DND-41 (cell line): ENCODE measurements at places on chromosomes 11 and 22.
A peak's percentile ranks its signal among the peaks of the same experiment; 100 is the strongest.

DNA sequence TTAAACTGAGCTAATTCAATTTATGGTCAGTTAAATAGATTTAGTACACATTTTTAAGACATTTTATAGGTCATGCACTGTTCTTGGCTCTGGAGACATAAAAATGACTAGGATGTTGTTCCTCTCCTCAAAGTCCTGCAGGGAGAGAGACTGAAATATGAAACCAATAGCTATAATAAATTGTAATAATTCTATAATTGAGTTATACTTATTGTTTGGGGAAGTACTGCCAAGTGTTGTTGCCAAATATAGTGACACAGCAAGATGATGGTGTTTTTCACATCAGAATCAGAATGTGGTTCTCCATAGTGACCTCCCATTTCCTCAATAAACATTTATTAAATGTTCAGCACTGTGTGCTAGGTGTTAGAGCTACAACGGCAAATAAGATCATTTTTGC lies 470.6 kb downstream of the NTM start:
- no peaks in the 10 kb centered on the region for H3K36me3 ChIP-seq
- no peak overlapping the region for H3K27ac ChIP-seq
- DNase-seq: no peak
- no peak overlapping the region for H3K4me3 ChIP-seq

GRCh38 chr11:9719566-9720289 lies 55.9 kb downstream of the SWAP70 start:
- H3K4me1 ChIP-seq: peaks cover 11% of the 10 kb centered on the region
- peaks cover 6% of the 10 kb centered on the region for H3K27me3 ChIP-seq
- no peak overlapping the region for H3K27ac ChIP-seq

DNA sequence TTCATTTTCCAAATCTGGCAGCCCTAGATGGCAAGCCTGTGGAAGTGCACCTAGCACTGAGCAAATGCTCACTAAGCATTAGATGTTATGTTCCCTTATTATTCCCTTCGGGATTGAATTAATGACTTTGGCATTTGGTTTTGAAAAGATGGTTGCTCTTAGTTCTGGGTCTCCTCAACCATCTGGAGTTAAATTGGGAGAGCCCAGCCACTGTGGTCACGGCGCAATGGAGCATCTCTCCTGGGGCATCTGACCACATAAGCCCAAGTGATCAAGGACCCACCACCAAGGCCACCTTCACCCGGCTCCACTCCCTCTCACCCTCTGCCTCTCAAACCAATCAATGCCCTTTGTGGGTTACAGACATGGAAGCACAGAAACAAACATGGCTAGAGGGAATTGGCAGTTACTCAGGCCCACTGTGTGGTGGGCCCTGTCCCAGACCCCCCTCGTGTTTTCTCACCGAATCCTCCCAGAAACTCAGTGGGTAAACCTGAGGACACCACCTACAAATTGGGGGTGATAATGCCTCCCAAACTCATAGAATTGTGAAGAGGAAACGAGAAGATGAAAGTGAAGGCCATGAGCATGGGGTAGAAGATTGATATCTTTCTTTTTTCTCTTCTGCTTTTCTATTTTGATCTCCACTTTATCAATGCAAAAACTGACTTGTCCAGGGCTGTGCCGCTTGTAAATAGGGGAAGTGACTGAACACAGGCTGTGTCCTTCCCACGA lies 52.2 kb downstream of the IRAG1 start:
- no peaks in the 10 kb centered on the region for H3K4me1 ChIP-seq
- no peaks in the 10 kb centered on the region for H3K27me3 ChIP-seq
- H3K36me3 ChIP-seq: no peaks in the 10 kb centered on the region
- H3K4me3 ChIP-seq: no peak overlapping the region
- DNase-seq: no peak

DNA sequence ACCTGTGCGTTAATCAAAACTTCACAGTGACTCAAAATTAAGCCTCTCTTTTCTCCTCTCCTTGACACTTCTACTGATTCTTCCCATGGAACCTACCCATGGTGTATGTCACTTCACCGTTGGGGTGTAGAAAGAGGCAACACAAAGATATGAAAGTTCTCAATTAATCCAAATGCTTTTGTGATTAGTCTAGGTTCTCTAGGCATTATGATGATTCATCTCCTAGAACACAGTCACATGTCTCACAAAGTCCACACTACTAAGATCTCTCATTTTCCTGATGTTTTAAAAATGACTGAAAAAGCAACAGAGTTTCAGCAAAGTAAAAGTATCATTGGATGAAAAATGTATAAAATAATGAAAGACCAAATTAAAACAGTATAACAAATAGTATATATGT lies 13.7 kb upstream of the SCGB2A2 start:
- H3K4me3 ChIP-seq: no peak overlapping the region
- no peaks in the 10 kb centered on the region for H3K36me3 ChIP-seq
- no peak for DNase-seq

DNA sequence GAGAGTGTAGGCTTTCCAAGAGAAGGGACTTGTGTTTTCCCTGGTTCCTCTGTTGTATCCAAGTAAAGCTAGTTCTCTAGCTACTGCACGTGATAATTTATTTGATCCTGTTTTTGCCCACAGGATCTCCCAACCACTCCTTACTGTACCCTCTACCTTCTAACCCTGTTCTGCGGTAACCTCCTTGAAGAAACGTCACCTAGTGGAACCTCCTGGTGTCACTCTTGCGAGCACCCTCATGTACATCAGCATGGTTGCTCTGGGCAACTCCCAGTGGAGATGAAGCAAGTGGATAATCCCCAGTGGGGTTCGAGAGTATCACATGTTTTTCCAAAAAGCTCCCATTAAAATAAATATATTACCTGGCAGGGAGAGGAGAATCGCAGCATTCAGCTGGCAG lies 108.9 kb upstream of the CLMP start:
- peaks cover 3% of the 10 kb centered on the region for H3K27me3 ChIP-seq
- no peak overlapping the region for H3K4me3 ChIP-seq
- H3K4me1 ChIP-seq: no peaks in the 10 kb centered on the region
- no peaks in the 10 kb centered on the region for H3K36me3 ChIP-seq
- H3K27ac ChIP-seq: no peak overlapping the region
- no peak for DNase-seq

GRCh38 chr11:2302896-2303626 lies 1.2 kb downstream of the TSPAN32 start:
- H3K4me1 ChIP-seq: no peaks in the 10 kb centered on the region
- no peak for DNase-seq
- H3K4me3 ChIP-seq: no peak overlapping the region
- H3K27ac ChIP-seq: no peak overlapping the region

- no peaks in the 10 kb centered on the region for H3K36me3 ChIP-seq
- no peak overlapping the region for H3K27ac ChIP-seq
- H3K27me3 ChIP-seq: no peaks in the 10 kb centered on the region
- DNase-seq: no peak
- H3K4me1 ChIP-seq: no peaks in the 10 kb centered on the region
Measured at GRCh38 chr11:107957109-107957588, 28.9 kb downstream of the RAB39A start.

DNA sequence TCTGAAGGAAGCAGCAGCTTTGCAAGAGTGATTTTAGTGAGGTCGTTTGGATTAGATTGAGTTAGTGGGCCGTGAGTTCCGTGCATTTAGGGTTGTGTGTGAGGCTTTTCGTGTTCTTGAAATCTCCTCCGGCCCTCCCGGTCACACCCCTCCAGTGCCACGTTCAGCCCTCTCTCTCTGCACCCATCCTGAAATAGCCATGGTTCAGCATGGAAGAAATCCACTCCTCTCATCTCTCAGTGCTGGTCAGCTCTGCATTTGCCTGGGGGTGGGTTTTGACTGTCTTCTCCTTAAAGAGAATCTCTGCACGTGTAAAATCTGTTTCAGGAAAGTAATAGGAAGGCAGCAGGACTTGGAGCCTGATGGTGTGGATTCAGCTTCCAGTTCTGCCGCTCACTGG lies 19.8 kb downstream of the BARX2 start:
- no peaks in the 10 kb centered on the region for H3K4me1 ChIP-seq
- H3K4me3 ChIP-seq: no peak overlapping the region
- H3K27ac ChIP-seq: no peak overlapping the region
- no peaks in the 10 kb centered on the region for H3K36me3 ChIP-seq

GRCh38 chr11:272195-272930 lies 5.8 kb upstream of the NLRP6 start:
- no peaks in the 10 kb centered on the region for H3K27me3 ChIP-seq
- H3K4me1 ChIP-seq: peaks cover 33% of the 10 kb centered on the region
- DNase-seq: no peak
- peak overlapping the region; percentile 8; the same call in 1 of the 2 replicates for H3K27ac ChIP-seq

DNA sequence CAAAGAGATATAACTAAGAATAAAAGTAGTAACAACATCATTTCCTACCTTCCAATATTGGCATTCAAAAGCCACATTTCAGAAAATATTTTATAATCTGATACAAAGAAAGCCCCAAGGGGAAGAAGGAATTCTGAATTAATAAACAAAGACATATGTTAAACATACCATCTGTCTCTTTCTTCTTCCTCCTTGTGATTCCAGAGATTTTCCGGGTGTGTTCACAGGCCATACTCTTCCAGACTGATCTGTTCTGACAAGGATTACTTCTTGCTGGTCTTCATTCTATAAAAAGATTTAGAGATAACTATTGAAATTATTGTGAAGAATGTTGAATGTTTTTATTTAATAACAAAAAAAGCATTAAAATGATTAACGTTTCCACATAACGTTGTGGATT lies 65.0 kb downstream of the CWF19L2 start:
- no peak overlapping the region for H3K27ac ChIP-seq
- peaks cover 51% of the 10 kb centered on the region for H3K36me3 ChIP-seq
- no peaks in the 10 kb centered on the region for H3K4me1 ChIP-seq
- no peak overlapping the region for H3K4me3 ChIP-seq
- no peak for DNase-seq
- no peaks in the 10 kb centered on the region for H3K27me3 ChIP-seq

DNA sequence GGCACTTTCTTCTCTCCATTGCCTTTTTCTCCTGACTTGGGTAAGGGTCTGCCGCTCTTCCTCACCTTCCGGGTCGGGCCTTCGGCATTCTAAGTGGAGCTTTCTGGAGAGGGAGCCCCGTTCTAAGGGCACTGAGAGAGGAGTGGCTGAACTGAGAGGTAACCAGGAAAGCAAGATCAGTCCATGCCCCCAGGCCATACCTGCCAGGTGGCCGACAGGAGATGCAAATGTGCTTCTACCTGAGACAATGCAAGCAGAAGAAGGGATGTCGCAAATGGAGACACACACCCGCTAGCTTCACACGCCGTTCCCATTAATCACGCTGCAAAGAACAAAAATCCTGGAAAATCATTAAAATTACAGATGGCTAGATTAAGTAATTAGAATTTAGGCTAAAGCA lies 156.4 kb upstream of the TBCEL start:
- H3K27ac ChIP-seq: no peak overlapping the region
- peaks cover 10% of the 10 kb centered on the region for H3K27me3 ChIP-seq
- H3K4me1 ChIP-seq: no peaks in the 10 kb centered on the region
